ENCODE measurements at places on chromosomes 6 and 20.

- no peak for DNase-seq
These were observed 119.4 kb downstream of the NCOA3 start for GRCh38 chr20:47620808-47621805.

GRCh38 chr20:14807224-14807623 lies 469.8 kb upstream of the FLRT3 start:
- no peak for DNase-seq

DNA sequence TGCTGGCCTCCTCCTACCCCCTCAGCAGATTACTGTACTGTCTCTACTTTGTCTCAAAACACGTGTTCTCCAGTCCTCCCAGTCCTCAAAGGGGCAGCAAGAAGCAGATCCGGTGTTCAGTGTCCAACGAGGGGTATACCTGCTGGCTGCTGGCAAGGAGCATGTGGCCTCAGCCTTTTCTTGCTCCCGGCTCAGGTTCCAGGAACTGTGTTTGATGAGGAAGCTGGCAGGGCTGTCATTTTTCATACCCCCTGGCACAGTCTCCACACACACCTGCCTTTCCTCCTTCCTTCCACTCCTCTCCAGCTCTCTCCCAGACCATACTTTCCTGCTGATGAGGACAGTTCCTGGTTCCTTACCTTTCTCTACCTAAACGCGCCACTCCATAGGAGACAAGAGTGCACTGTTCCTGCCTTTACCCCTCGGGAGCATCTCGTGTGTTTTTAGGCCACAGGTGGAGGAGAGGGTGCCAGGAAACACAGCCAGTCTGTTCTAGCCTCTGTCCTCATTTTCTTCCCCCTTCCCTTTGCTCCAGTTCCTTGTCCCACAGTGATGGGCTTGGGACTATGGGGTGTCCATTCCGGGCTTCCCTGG lies 77.2 kb downstream of the SSR1 start:
- DNase-seq: no peak

DNA sequence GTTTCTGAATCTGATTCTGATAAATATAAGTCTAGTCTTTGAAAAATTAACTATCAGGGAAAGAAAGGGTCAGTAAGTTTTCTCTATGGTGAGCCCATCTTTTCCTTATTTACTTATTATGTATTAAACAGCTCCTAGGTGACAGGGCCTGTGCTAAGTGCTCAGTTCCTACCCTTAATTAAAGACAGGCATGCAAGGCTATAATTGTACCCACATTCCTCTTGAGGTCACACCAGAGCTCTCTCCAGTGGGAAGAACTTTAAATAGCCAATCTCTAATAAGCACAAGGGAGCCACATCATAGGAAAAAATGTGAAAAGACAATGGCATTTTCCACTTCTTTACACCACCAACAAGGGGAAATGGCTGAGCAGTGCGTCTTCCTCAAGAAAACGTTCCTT lies 421.8 kb upstream of the SLC35B3 start:
- no peak for DNase-seq

DNA sequence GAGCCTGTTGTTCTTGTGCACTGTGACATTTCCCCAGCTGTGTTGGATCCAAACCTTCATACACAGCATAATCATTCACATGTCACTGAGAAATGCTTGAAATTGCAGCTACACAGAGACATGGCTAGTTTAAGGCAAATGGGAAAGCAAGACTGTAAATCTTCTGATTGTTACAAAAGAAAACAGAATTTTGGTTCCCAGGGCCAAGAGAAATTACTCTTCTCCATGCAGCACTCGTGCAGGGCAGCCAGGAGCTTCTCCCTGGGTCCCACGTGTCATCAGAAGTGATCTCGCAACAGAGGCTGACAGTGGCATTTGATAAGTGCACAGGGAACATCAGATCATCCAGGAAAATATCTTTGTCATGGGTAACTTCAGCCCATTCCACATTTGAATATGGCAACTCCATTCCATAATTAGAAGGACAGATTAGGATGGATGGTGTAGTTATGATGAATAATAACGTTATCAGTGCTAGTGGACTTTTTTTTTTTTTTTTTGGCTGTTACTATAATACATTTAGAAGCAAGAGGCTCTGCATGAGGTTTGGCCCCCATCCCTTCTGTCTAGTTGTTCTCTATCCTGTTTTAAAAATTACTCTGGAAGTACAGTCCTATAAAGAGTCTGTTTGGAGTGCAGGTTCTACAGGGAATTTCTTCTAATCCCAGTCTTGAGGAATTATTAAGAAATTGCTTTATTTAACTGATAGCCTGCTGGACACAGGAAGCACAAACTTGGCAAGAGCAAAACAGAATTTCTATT lies 571.0 kb upstream of the NOX3 start:
- DNase-seq: no peak

DNA sequence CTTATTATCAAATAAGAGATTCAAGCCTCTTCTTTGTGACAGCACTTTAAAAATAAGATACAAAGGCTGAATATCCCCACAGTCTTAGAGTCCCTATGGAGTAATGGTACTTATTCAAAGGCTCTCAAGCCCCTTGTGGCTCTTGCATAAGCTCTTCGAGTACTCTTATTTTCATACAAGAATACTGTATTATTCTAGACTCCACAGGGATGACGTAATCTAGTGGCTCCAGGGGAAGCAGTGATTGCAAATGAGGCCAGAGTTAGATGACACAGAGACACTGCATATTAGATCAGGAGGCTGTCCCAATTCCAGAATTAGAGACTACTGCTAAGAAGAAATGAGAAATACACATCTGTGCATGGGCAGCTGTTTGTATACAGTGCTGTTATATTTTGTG lies 1195.9 kb upstream of the MAP3K7 start:
- no peak for DNase-seq

- no peak for DNase-seq
These were observed 10.2 kb downstream of the SLC29A1 start for GRCh38 chr6:44233567-44234100.

DNA sequence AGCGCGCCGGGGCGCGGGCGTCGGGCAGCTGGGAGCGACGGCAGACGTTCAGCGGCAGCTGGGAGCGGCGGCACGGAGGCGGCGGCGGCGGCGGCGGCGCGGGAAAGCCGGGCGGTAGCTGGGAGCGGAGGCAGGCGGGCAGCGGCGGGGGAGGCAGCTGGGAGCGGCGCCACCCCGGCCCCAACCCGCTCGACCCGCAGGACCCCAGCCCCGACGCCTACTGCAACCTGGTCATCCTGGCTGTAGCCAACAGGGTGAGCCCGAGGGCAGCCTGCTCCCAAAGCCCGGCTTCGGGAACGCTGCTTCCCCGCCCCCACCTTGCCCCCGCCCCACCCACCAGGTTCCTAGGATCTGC lies 8.9 kb downstream of the CCM2L start:
- DNase-seq: no peak

DNA sequence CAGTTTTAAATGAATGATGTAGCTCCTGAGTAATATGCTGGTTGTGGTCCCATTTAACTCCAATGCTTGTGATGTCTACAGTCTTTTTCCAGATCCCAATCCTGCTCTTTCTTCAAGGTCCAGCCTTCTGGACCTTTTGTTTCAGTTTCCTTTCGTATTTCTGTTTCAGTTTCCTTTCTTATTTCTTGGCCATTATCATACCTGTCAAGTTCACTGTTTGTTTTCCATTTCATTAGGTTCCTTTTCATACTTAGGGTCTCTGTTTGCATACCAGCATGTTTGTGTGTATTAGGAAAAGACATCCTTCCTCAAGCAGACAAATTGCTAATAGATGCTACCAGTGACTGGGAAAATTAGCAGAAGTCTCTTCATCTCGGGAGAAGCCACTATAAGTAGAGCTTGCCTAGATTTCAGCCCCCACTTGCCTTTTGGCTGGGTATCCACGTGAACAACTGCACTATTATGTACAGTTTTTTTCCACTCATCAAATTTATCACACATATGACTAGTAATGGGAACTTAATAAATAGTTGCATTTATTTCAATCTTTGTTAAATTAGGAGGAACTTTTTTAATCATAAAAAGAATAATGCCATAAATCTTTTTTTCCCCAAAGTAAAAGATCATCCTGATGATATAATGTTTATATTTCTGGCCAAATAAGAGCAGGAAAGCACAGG lies 583.4 kb downstream of the BCKDHB start:
- no peak for DNase-seq

GRCh38 chr6:166839569-166839968 lies 116.8 kb downstream of the RNASET2 start:
- DNase-seq: no peak

DNA sequence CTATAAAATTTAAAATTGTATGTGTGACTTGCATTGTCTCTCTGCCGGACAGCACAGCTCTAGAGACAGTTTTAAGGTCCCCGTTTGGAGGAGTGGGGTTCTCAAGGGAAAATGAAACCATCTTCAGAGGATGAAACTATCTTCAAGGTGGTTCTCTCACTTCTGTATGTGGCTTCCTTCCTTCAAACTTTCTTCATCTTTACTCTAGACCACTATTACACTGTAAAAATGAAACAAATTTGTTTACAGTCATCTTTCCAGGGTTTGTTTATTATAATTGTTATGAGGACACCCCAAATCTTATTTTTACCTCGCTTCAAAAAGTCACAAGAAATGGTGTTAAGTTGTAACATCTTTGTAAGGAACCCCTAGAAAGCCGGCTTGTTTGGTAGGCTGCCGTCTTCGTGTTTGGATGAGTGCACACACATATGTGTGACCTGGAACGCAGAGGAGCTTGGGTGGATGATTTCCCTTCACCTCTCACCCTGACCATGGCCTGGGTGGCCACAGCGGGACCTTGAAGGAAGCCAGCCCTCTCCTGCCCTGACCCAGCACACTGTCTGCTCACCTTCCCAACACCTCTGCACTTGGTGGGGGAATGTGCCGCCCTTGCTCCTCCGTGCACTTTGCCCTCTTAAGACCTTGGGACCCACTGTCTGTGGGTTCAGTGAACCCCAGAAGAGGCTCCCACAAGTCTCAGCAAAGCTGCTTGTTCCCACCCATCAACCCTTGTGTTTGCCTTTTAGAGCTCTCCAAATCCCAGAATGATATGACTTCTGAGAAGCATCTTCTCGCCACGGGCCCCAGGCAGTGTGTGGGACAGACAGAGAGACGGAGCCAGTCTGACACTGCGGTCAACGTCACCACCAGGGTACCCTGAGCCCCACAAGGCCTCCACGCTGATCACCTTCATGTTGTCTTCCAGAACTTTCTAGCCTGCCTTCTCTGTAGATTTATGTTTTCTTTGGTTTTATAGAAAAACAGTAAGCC lies 67.8 kb downstream of the SYTL3 start:
- DNase-seq: no peak

DNA sequence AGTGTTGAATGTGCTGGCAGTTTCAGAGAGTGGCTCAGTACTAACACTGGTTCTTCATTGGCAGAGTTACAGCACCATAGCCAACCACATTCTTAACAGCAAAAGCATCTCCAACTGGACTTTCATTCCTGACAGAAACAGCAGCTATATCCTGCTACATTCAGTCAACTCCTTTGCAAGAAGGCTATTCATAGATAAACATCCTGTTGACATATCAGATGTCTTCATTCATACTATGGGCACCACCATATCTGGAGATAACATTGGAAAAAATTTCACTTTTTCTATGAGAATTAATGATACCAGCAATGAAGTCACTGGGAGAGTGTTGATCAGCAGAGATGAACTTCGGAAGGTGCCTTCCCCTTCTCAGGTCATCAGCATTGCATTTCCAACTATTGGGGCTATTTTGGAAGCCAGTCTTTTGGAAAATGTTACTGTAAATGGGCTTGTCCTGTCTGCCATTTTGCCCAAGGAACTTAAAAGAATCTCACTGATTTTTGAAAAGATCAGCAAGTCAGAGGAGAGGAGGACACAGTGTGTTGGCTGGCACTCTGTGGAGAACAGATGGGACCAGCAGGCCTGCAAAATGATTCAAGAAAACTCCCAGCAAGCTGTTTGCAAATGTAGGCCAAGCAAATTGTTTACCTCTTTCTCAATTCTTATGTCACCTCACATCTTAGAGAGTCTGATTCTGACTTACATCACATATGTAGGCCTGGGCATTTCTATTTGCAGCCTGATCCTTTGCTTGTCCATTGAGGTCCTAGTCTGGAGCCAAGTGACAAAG lies 17.0 kb upstream of the ADGRF4 start:
- no peak for DNase-seq

GRCh38 chr6:149905371-149905910 lies 7.5 kb upstream of the RAET1E start:
- DNase-seq: no peak

DNA sequence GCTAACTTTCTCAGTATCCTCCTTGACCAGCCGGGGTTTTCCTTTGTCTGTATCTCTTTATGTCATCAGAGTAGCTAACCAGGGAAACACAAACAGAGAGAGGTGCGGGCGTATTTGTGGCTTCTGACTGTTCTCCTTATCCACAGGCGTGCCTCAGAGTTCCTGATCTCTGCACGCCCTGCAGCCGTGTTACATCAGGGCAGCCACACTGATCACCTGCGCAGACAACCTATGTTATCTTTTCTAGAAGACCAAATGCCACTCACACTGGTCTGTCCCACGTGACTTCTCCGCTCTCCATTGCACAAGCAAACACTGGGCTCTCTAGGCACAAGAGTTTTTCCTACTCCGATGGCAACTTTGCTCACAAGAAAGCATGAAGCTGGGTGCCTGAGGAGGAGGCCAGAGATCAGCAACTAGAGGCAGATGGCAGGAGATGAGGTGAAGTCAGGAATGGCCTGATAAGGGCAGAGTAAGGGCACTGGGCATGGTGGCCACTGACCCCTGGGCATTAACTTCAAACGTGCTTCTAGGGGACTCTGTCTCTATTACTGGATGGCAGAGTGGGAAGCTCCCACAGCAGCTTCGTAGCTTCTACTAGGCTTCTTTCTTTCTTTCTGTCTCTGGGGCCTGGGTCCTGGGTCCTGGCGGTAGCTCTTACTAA lies 4.5 kb downstream of the PDE10A start:
- no peak for DNase-seq

DNA sequence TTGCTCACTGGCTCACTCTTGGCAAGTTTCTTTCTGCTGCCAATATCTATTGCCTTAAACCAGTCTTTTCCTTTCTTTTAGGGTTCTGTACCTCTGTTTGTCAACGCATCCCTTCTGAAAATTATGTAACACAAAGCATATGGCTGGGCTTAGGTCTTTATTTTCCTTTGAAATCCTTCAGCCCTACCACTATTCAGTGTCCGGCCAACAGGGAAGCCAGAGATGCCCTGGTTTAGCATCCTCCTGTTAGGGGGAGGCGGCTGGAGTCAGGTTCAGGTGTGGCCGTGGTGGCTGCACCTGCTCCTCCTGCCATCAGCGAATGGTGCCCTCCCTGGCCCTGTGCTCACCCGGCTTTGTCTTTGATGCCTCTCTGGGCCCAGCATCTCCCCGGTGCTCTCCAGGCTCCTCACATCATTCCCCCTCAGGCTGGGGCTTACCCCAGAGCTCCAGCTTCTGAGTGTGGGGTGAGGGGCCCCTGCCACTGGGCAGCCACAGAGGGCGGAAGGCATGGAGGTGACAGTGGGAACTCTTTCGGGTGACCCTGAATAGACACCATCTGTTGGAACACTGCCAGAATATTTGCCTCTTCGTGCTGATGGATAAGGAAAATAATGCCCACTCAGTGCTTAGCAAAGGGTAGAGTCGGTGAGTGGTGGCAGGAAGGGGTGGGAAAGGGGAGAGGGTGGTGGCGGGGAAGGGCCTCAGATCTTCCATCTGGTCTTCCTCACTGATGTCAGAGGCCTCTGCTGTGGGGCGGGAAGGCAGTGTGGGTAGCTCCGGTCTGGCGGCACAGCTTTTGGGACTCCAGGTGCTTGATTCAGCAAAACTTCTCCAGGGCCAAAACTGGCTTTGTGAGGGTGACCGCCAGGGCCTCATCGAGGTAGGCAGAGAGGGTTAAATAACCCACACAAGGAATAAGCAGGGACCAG lies 97.2 kb downstream of the DACT2 start:
- DNase-seq: no peak

GRCh38 chr6:41716516-41717391 lies 18.7 kb downstream of the TFEB start:
- no peak for DNase-seq
